Neural crest cell (in vitro differentiated cells): ENCODE measurements at places on chromosomes 5 and 9.
A peak's percentile ranks its signal among the peaks of the same experiment; 100 is the strongest.

- no peak overlapping the region for H3K4me3 ChIP-seq
- H3K27ac ChIP-seq: no peak overlapping the region
- peaks cover 9% of the 10 kb centered on the region for H3K36me3 ChIP-seq
- no peaks in the 10 kb centered on the region for H3K4me1 ChIP-seq
- DNase-seq: no peak
These were observed 30.7 kb upstream of the GPX3 start for GRCh38 chr5:150989695-150990094.

GRCh38 chr9:78714576-78714975 is 417.7 kb downstream of the PSAT1 start:
- peaks cover 7% of the 10 kb centered on the region for H3K4me1 ChIP-seq
- DNase-seq: no peak

DNA sequence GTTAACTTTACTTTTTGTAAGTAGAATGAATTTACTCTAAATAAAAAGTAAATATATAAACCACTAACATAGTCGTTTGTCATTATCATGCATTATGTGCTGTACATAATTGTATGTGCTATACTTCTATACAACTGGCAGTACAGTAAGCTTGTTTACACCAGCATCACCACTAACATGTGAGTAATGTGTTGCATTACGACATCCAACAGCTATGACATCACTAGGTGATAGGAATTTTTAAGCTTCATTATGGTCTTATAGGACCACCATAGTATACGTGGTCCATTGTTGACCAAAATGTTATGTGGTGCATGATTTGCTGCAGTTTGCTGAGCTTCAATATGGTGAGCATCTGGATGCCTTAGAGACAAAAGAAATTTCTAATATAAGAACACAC is 819.1 kb upstream of the GRAMD2B start:
- peaks cover 4% of the 10 kb centered on the region for H3K4me1 ChIP-seq
- no peak for DNase-seq
- no peak overlapping the region for H3K27ac ChIP-seq
- peaks cover 3% of the 10 kb centered on the region for H3K36me3 ChIP-seq
- no peaks in the 10 kb centered on the region for H3K27me3 ChIP-seq

GRCh38 chr5:150196514-150196913 is 6.7 kb downstream of the SLC6A7 start:
- H3K4me3 ChIP-seq: no peak overlapping the region
- peaks cover 40% of the 10 kb centered on the region for H3K27me3 ChIP-seq
- H3K27ac ChIP-seq: no peak overlapping the region
- no peaks in the 10 kb centered on the region for H3K36me3 ChIP-seq
- no peaks in the 10 kb centered on the region for H3K4me1 ChIP-seq

GRCh38 chr5:54904425-54904824 is 81.0 kb downstream of the ESM1 start:
- H3K27me3 ChIP-seq: peaks cover 36% of the 10 kb centered on the region
- H3K27ac ChIP-seq: no peak overlapping the region

- H3K4me3 ChIP-seq: no peak overlapping the region
- peaks cover 9% of the 10 kb centered on the region for H3K4me1 ChIP-seq
- no peak overlapping the region for H3K27ac ChIP-seq
- H3K27me3 ChIP-seq: no peaks in the 10 kb centered on the region
- no peaks in the 10 kb centered on the region for H3K36me3 ChIP-seq
- DNase-seq: no peak
These were observed 53.3 kb upstream of the IL17B start for GRCh38 chr5:149432376-149432775.

GRCh38 chr5:8714861-8715260 is 831.0 kb downstream of the SEMA5A start:
- H3K27ac ChIP-seq: no peak overlapping the region
- H3K36me3 ChIP-seq: no peaks in the 10 kb centered on the region
- H3K4me3 ChIP-seq: no peak overlapping the region
- DNase-seq: no peak
- no peaks in the 10 kb centered on the region for H3K27me3 ChIP-seq

DNA sequence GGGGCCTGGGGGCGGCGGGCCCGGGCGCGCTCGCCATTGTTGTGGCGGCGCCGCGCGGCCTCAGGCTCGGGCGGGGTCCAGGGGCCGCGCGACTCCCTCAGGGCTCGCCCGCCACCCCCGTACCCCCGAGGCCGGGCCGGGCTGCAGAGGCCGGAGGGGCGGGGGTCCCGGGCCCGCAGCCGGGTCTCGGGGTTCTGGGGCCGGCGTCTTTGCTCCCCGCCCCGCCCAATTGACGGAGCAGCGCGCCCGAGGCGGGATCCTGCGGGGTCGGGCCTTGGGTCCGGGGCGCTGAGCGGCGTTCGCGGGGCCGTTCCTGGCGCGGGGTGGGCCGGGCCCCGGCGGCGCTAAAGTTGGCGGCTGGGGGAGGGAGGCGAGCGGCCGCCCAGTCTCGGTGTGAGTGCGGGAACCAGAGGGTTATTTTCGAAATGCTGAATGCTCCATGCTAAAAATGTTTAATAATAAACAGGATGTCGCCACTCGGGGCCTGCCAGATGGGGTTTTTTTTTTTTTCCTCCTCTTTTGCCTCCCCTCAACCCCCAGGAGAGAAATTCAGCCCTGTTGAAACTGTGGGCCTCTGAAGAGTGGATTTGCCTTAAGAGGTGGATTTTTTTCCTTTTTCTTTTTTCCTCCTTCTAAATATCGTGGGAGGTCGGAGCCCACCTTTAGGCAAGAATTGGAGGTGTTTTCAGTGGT is 724 bp downstream of the PRRC2B start:
- H3K27ac ChIP-seq: peak overlapping the region; percentile 96
- peak overlapping the region; percentile 98 for H3K4me3 ChIP-seq
- H3K27me3 ChIP-seq: no peaks in the 10 kb centered on the region
- peaks cover 61% of the 10 kb centered on the region for H3K4me1 ChIP-seq
- DNase-seq: no peak

- DNase-seq: no peak
- H3K27me3 ChIP-seq: peaks cover 2% of the 10 kb centered on the region
- no peak overlapping the region for H3K27ac ChIP-seq
- H3K4me3 ChIP-seq: no peak overlapping the region
- peaks cover 2% of the 10 kb centered on the region for H3K36me3 ChIP-seq
These were observed 9.1 kb upstream of the EXOC3 start for GRCh38 chr5:433836-434235.

- H3K27ac ChIP-seq: no peak overlapping the region
- no peak for DNase-seq
- H3K4me1 ChIP-seq: peaks cover 67% of the 10 kb centered on the region
- H3K36me3 ChIP-seq: peaks cover 21% of the 10 kb centered on the region
- no peak overlapping the region for H3K4me3 ChIP-seq
These were observed 111.6 kb downstream of the ZNF608 start for GRCh38 chr5:124634741-124635323.

- H3K4me1 ChIP-seq: no peaks in the 10 kb centered on the region
- peak overlapping the region; percentile 39 for H3K27ac ChIP-seq
- no peaks in the 10 kb centered on the region for H3K27me3 ChIP-seq
- no peak overlapping the region for H3K4me3 ChIP-seq
- H3K36me3 ChIP-seq: peaks cover 5% of the 10 kb centered on the region
- DNase-seq: no peak
These were observed 56.9 kb downstream of the GPR21 start for GRCh38 chr9:123090198-123090896.

DNA sequence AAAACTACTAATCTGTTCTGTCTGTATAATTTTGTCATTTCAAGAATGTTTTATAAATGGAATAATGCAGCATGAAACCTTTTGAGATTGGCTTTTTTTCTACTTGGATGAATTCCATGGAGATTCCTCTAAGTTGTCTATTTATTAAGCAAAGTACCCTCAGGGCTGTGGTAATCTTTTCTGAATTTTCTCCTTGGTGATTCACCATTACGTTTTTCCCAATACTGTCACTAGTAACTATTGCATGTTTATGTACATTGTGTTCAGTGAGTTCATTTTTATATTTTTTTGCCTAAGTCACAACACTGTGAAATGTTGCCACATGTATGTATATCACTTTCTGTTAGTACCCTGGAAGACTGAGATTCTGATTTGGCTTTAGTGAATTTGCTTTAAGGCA is 177.0 kb upstream of the GRIN3A start:
- H3K27me3 ChIP-seq: peaks cover 7% of the 10 kb centered on the region
- no peaks in the 10 kb centered on the region for H3K36me3 ChIP-seq
- no peak for DNase-seq

DNA sequence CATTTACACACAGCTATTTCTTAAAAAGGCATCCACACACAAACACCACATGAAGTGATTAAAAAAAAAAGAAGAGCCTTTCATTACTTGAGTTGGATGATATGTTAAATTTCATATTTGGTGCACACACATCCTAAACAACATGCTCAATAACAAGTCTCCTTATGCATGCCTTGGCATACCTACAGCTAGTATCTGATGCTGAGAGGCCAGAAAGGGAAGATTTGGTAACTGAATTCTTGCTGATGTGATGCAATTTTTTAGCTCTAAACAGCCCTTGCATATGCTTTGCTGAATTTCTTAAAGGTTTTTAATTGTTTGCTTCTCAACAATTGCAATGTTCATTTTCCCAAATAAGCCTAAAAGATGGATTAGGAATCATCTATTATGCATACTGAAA is 338.8 kb downstream of the ARL15 start:
- no peaks in the 10 kb centered on the region for H3K36me3 ChIP-seq
- no peak for DNase-seq
- no peaks in the 10 kb centered on the region for H3K27me3 ChIP-seq
- H3K27ac ChIP-seq: no peak overlapping the region

DNA sequence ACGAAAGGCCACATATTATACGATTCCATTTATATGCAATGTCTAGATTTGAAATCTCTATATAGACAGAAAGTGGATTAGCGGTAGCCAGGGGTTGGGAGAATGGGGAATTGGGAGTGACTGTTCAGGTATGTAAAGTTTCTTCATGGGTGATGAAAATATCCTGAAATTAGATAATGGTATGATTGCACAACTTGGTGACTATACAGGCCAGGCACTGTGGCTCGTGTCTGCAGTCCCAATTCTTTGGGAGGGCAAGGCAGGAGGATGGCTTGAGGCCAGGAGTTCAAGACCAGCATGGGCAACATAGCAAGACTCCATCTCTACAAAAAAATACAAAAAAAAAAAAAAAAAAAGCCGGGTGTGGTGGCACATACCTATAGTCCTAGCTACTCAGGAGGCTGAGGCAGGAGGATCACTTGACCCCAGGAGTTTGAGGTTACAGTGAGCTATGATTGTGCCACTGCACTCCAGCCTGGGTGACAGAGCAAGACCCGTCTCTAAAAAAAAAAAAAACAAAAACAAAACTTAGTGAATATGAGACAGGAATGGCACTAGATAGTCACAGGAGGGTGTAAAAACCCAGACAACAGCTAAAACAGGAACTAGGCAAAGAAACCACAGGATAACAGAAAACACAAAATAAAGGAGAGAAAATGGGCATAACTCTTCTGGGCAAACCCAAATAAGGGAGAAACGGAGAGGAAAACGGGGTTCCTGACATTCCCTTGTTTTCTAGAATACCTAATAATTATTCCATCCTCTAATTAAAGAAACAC is 72.1 kb upstream of the ZNF618 start:
- H3K4me1 ChIP-seq: no peaks in the 10 kb centered on the region
- no peak overlapping the region for H3K27ac ChIP-seq
- no peak overlapping the region for H3K4me3 ChIP-seq
- DNase-seq: no peak
- H3K27me3 ChIP-seq: no peaks in the 10 kb centered on the region
- no peaks in the 10 kb centered on the region for H3K36me3 ChIP-seq

- H3K27me3 ChIP-seq: peaks cover 62% of the 10 kb centered on the region
- H3K27ac ChIP-seq: no peak overlapping the region
- peaks cover 45% of the 10 kb centered on the region for H3K4me1 ChIP-seq
- H3K36me3 ChIP-seq: no peaks in the 10 kb centered on the region
These were observed 957 bp downstream of the SHB start for GRCh38 chr9:38067859-38068681.

DNA sequence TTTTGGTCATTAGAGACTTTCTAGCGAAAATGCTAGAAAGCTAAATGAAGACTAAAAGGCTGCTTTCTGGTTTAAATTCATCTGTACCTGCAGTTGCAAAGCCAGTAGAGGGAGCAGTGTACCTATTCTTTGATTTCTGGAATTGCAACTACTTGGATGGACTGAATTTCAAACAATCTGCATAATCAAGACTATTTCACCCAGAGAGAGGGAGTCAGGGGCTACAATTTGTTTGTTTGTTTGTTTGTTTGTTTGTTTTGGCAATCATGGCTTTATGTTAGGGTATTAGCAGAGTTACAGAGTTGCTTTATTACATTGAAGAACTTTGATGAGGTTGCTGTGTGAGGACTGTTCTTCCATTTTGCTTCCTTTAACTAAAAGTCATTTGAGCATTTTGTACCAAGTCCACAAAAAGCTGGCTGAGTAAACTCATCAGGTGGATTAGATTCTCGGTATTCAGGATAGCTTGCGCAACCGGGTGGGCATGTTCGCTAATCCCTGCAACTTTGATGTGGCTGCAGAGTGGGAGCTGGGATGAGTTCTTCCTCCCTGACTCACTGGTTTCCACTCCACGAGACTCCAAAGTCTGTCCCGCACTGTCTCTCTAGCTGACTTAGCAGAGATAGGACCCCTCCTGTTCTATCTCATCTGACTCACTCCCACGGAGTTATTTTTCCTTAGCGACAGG is 80.0 kb upstream of the TUT7 start:
- no peaks in the 10 kb centered on the region for H3K36me3 ChIP-seq
- no peak for DNase-seq

DNA sequence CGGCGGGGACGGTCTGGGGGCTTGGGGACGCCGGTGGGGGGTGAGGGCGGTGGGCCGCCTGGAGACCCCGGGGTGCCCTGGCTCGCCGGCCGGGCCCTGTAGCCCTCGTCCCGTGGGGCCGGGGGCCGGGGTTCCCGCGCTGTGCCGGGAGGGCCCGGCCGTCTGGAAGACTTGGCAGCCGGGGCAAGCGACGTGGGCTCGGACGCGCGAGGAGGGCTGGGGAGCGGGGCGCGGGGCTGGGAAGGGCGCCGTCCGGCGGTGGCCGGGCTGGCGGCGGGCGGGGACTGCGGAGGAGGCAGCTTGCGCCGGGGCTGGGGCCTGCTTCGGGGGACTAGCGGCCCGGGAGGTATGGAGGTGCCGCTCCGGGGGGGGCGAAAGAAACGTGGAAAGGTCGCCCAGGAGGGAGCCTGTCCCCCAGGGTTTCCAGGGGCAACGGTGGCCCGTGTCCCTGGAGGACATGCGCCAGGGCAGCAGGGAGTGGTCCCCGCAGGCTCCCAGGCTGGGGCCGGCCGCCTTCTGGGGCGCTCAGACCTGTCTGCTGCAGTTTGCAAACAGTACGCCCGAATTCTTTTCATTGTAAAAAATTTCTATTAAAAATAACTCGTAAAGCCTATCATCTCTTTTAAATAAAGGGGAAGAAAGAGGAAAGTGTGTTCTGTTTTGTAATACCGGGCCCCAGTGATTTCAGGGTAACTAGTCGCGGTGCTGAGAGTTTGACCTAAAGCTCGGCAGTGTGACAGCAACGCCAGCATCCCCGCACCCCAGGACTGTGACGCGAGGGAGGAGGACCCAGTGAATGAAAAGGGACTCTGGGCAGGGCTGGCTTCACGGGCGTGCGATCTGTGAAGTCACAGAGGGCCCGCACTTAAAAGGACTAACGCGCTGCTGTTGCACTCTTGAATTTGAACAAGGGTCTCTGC is 752 bp upstream of the ANKH start:
- peak overlapping the region; percentile 60 for H3K27ac ChIP-seq
- H3K27me3 ChIP-seq: peaks cover 36% of the 10 kb centered on the region
- peaks cover 20% of the 10 kb centered on the region for H3K4me1 ChIP-seq
- H3K36me3 ChIP-seq: no peaks in the 10 kb centered on the region
- DNase-seq: peak; percentile 53
